MM.1S (cell line): ENCODE measurements at places on chromosomes 3 and 15.

GRCh38 chr3:186917512-186918312, 12.6 kb upstream of the ST6GAL1 start:
- DNase-seq, result no peak

DNA sequence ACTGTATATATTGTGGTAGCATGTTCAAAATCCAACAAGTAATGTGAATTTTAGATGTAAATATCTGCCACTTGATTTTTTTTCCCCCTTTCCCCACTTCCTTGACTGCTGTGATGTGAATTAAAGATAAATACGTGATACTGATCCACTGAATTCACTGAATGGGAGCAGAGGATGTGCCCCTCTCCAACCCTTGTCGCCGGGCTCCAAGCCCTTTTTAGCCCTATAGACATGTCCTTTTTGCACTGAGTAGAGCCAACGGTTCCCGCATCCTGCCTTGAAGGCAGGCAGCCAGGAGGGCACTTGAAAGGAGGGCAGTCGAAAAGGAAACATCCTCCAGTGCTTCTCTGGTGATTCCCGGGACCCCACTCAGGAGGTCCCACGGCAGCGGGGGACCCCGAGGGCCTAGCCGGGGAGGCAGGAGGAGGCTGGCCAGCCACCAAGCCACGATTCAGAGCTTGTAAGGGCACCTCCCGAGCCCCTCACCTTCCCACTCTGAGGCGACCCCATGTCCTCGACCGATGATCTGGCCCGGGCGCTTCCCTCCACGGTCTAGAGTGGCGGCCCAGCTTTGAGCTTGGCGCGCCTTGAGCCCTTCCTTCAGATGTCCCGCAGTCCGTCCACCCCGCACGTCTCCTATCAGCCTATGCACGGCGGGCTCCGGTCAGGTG, 901 bp upstream of the MANF start:
- no peak for DNase-seq

GRCh38 chr3:48756640-48757039, 39.6 kb upstream of the IP6K2 start:
- no peak for DNase-seq

DNA sequence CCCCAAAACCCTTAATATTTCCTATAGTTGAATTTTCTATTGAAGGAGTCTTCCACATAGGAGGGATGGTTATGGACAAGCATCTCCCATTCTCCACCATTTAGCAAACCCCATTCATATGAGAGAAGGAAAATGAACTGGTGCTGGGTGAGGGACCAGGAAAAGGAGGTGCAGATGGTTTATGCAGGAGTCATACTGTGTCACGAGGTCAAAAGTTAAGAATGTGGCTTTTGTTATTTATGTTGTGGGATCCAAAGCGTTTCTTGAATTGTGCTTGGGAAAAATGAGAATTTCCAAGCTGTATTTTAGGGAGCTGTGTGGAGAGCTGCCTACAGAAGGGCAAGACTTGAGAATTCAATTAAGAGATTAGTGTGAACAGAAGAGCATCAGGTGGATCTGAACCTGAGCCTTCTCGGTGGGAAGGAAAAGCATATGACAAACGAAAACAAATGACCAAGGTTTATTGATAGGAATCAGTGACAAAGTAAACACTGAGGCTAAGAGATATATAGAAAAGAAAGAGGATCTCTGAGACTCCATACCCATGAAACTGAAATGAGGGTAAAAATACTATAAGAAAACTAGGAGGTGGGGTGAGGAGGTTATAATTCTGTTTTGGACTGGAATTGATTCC, 473.3 kb upstream of the NR2F2 start:
- no peak for DNase-seq

DNA sequence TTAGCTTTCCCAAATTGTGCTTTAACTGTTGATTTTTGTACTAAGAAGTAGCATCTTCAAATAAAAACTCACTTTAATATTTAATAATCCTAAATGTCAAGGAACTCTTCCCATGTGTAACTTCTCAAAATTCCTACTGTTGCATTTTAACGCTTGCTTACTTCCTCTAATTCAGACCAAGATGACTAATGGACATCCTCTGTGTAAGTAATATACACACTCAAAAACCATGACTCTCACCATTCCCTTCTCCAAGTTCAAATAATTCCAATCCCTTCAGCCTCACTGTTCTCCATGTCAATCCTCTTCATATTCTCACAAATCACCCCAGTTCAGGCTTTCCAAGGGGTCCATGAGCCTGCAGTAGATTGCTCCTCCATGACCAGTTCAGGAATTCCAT, 13.0 kb downstream of the MRPL46 start:
- no peak for DNase-seq

- DNase-seq, result peak; percentile 15
These were observed 32.1 kb upstream of the DENND4A start for GRCh38 chr15:65824031-65824743.

- no peak for DNase-seq
These were observed 28.2 kb downstream of the RBP2 start for GRCh38 chr3:139448104-139448503.

DNA sequence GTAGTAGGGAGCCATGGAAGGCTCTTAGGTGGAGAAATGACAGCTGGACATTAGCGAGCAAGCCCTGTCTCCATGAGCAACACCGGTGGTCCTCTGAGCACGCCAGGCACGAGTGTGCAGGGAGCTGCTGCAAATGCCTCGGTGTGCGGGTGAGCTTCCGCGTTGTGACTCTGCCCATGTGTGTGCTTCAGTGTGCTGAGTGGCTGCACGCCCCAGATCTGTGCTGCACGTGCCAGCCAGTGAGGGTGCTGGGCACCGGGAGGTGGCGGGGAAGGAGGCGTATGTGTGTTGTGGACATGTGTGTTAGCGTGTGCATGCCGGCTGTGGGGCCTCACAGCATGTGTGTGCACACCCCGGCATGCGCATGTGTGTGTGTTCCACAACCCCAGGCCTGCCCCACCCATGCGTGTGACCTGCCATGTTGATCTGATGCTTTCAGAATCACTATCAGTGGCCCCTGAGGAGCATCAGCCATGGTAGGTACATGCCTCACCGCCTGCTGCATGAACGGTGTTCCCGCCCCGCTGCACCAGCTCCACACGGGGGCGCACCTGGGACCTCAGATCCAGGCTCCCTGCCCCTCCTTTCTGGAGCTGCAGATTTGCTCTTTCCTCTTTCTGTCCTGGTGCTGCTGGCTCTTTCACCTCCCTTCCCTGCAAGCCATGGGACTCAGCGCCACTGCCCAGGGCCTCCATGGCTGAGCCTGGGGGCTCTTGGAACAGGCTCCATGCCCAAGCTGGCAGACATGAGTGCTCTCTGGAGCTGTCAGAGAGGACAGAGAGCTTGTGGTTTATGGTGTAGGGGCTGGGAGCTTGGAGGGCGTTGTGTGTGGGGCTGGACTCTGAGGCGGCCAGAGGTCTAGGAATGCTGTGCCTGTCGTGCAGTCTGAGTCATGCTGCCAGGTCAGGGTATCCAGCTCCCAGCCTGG, 169.4 kb downstream of the TBC1D2B start:
- peak; percentile 53 for DNase-seq

DNA sequence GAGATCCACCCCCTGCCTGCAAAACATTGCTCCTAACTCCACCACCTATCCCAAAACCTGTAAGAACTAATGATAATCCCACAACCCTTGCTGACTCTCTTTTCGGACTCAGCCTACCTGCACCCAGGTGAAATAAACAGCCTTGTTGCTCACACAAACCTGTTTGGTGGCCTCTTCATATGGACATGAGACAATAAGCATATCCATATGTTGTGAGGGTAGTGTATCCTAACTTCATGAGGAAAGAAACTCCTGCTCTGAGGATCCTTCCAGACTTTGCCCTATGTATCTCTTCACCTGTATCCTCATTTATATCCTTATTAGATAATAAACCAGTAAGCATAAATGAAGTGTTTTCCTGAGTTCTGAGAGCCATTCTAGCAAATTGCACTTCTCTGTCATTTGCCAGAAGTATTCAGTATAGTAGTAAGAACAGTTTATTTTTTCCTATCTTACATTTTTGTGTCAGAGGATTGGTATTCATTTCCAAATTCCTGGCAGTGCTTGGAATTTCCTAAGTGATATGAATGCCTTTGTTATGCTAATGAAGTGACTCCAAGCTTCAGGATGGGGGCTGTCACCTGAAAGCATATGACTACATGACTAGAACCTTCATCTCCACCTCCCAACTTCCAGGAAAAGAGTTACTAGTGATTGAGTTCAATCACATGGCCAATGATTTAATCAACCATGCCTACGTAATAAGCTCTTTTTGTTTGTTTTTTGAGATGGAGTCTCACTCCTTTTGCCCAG, 30.2 kb downstream of the TTBK2 start:
- DNase-seq, result no peak

GRCh38 chr3:194512895-194513601, 26.2 kb upstream of the ATP13A3 start:
- DNase-seq, result peak; percentile 30

GRCh38 chr3:48952510-48953118, 34.0 kb downstream of the ARIH2 start:
- peak; percentile 41 for DNase-seq

- no peak for DNase-seq
These were observed 309.1 kb downstream of the TUSC7 start for GRCh38 chr3:117018655-117019054.

DNA sequence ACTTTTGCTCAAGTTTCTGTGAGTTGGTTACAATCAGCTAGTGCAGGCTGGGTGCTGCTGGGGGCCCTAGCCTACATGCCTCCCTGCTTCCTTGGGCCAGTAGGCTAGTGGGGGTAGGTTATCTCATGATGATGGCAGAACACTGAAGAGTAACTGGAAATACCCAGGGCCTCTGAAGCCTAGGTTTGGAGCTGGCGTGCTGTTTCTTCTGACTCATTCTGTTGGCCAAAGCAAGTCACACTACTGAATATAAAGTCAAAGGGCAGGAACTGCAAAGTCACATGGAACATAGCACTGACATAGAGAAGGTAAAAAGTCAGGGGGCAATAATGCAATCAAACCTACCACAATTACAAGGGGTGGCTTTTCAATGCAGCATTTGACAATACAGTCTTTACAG, 34.5 kb downstream of the RASGRP1 start:
- DNase-seq, result no peak

DNA sequence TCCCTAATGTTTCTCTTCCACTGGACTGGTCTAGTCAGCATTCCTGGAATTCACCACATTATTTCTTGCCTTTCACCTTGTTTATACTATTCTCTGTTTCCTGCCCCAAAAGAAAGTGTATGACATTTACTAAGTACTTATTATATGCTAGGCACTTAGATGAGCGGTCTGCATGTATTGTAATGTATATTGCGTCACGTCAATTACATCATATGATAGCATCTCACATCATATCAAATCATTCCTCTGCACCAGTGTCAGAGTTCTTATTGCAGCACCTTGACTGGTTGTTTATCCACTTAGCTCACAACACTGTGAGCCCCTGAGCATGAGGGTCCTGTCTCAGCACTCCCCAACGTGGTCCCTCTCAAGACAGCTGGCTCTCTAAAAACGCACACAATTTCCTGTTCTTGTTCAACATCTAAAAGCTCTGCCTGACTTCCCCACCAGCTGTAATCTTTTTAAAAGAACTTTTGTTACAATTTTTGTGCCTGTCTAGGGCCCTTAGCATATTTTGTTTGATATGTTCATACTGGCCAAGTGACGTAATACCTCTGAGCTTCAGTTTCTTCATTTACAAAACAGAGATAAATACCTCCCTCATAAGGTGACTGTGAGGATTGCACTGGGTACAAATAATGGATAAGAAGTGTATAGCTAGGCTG, 58.8 kb downstream of the ARHGAP31 start:
- DNase-seq, result no peak

GRCh38 chr3:51703761-51704510, 2.9 kb upstream of the GRM2 start:
- DNase-seq, result no peak

DNA sequence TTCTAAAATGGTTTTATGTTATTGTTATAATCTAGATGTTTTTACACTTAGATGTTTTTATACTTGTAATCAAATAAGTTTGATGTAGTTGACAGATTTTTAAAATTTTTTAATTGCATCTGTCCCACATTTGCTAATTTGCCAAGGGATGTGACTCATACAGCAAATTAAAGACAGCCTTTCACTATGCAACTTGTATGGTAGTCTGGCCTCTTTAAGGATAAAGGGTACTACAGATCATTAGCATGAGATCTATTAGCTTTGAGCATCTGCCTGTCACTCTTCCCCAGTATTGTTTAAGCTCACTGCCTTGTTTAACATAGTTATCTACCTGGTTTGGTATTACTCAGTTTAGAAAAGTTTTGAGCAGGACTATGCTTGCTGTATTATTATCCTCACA, 83.0 kb downstream of the NPTN start:
- DNase-seq, result no peak

DNA sequence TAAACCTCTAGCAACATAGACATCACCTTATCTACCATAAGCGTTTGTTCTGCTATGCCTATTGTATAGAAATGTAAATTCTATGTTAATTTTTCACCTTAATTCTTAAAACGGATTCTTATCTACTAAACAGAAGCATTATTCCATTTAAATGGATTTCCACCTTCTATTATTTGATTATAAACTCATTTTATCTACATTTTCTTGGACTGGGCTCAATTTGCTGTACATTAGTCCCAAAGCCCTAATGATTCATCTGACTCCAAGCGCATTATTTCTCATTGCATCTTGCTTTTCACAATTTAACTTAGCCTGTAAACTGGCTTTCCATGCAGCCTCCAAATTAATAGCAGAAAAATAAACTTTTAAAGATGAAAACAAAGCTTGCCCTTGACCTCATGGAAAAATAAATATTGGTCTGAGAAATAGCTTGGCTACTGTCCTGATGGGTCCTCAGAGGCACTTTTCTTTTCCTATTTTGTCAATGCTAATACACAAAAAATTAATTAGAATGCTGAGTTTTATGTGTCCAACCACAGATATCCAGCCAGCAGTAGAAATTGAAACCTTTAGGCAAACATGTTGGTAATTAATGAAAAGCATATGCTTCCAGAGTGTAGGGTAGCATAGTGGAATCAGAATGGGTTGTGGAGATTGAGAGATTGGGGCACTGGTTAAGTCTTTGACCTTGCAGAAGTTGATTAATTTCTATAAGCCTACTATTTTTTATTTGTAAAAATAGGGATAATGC, 81.4 kb upstream of the CFAP20DC start:
- no peak for DNase-seq

- no peak for DNase-seq
These were observed 11.4 kb downstream of the RAB6B start for GRCh38 chr3:133884054-133884886.

DNA sequence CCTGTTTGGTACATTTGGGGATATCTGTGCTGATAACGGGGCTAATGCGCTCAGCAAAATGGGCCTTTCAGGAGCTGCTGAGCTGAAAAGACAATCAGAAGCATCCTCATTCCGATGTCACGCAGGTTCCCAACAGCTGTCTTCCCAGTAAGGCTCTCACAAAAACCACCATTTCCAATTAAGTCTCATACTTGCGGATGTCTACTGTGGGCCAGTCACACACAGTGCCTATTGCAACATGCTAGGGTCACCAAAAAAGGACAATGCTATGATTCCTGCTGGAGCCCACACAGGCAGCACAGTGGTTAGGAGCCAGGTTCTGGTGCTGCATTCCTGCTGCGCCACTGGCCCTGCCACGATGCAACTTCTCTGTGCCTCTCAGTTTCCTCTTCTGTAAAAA, 16.4 kb upstream of the LDHAL6B start:
- DNase-seq, result no peak

- DNase-seq, result peak; percentile 88
These were observed 132.2 kb upstream of the PRICKLE2 start for GRCh38 chr3:64357481-64357880.

GRCh38 chr3:79871656-79872055, 103.9 kb upstream of the ROBO1 start:
- DNase-seq, result no peak

- DNase-seq, result no peak
These were observed 59.2 kb upstream of the APEH start for GRCh38 chr3:49614936-49615335.

- DNase-seq, result no peak
These were observed 762.4 kb upstream of the DPPA4 start for GRCh38 chr3:110099711-110100110.
